AG09309 (cell line): ENCODE measurements at places on chromosomes 1 and 21.

DNA sequence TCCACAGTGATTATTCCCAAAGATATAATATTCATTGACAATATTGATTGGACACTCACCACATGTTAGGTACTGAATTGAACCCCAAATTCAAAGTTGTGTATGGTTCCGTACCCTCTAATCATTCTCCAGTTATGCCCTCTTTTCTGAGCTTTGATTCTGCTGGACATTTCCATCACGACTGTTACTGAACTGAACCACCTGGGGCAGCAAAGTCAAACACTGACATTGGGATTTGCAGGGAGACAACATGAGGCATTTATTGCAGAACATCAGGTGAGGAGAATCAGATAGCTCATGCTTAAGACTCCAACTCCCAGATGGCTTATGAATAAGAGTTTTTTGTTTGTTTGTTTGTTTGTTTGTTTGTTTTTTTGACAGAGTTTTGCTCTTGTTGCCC, 420.9 kb downstream of the DISC1 start:
- DNase-seq, result no peak

- DNase-seq, result no peak
Measured at GRCh38 chr1:231070758-231071444, 30.8 kb upstream of the FAM89A start.

GRCh38 chr1:31302709-31303441, 6.0 kb downstream of the ZCCHC17 start:
- no peak for DNase-seq

GRCh38 chr1:180527101-180527669, 24.8 kb upstream of the ACBD6 start:
- no peak for DNase-seq

- DNase-seq, result no peak
Measured at GRCh38 chr1:42740851-42741580, 980 bp upstream of the CLDN19 start.
